ENCODE measurements at places on chromosomes 12 and 14. TPM values are rescaled to one million over a fixed set of nuclear protein-coding genes. Genes with fewer than 3 reads are reported as not detected.

Gene PACS2
- 25.1 TPM for total RNA-seq

Gene PARP11
- 19.9 TPM for total RNA-seq

Gene KCNK10
- total RNA-seq, result not detected

Gene GPR68
- total RNA-seq, result 1.2 TPM

Gene WNT1
- total RNA-seq, result not detected

Gene TCHP
- 19.6 TPM for total RNA-seq

Data from activated naive CD4-positive, alpha-beta T cell treated with anti-CD3 and anti-CD28 coated beads for 36 hours (primary cell).